ENCODE measurements at places on chromosomes 7 and 10. TPM values are rescaled to one million over a fixed set of nuclear protein-coding genes. Genes with fewer than 3 reads are reported as not detected.

- DNase-seq, result no peak
Observed at GRCh38 chr7:99928188-99928587, 1.2 kb downstream of the GJC3 start.

GRCh38 chr10:93826355-93826754 lies 67.4 kb upstream of the SLC35G1 start:
- no peak for DNase-seq

DNA sequence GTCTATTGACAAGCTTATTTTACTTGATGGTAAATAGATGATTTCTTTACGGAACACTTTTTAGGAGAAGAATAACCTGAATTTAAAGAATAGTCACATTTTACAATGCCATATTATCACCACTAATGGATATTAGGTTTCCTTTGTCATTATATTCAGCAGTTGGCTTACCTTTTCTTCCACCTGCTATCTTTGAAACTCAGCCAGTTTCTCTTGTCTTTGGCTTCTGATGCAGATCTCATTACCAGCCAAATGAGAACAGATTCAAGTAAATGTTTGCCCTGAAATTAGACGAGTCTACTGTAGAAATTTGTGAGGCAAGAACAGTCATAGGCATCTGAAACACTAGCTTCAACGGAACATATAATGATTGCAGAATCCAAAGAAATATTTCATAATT lies 85.5 kb upstream of the OIT3 start:
- DNase-seq, result no peak

The SOSTDC1 gene
- total RNA-seq, result 2.6 TPM

DNA sequence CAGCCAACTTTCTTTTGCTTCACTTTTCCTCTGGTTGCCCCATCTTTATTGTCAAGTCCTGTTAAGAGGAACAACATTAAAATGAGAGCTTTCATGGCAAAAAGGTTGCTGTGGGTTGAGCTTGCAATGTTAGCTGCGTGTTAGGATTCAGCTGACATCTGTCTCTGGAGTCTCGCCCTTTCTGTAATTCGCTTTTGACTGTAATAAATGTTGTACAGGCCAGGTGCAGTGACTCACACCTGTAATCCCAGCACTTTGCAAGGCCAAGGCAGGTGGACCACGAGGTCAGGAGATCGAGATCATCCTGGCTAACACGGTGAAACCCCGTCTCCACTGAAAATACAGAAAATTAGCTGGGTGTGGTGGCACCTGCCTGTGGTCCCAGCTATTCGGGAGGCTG lies 24.1 kb downstream of the MNX1 start:
- DNase-seq, result no peak
